ENCODE measurements at places on chromosomes 11 and 22.

GRCh38 chr11:69465236-69466000 lies 16.0 kb upstream of the LINC01488 start:
- DNase-seq, result no peak

GRCh38 chr22:27725661-27726060 lies 75.9 kb downstream of the MN1 start:
- DNase-seq, result no peak

DNA sequence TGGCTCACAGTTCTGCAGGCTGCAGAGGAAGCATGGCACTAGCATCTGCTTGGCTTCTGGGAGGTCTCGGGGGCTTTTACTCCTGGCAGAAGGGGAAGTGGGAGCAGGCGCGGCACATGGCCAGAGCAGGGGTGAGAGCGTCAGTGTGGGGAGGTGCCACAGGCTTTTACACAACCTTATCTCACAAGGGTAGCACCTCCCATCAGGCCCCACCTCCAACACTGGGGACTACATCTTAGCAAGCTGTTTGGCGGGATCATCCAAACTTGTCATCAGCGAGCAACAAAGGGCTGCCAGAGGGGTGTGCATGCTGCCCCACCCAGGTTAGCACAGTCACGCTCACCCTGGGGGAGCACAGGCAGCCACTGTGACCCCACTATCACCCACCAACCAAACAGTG lies 18.9 kb upstream of the YPEL1 start:
- peak; percentile 58 for DNase-seq

DNA sequence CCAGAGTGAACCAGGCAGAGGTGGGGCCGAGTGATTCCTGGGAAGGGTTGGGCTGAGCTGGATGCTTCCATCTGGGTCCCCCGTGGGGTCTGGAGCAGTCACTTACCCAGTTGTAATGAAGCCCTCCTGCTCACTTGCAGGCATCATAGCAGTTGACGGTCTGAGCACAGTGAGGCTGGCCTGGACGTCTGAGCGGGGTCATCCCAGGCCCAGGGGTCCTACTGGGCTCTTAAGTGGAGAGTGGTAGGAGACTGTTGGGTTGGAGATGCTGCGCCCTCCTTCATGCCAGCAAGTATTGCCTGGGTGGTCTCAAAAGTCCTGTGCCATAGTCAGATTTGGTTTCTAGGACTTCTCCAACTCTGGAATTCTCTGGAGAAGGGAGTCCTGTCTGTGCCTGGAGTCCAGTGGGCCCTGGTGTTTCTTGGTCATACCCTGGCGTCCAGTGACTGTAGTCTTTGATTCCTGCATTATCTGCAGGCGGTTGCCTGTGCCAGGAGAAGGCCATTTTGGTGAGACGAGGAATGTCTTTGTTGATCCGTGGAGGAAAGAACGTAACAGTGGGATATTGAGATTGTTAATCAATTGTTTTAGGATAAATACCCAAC lies 82.3 kb downstream of the TBC1D22A start:
- DNase-seq, result no peak

DNA sequence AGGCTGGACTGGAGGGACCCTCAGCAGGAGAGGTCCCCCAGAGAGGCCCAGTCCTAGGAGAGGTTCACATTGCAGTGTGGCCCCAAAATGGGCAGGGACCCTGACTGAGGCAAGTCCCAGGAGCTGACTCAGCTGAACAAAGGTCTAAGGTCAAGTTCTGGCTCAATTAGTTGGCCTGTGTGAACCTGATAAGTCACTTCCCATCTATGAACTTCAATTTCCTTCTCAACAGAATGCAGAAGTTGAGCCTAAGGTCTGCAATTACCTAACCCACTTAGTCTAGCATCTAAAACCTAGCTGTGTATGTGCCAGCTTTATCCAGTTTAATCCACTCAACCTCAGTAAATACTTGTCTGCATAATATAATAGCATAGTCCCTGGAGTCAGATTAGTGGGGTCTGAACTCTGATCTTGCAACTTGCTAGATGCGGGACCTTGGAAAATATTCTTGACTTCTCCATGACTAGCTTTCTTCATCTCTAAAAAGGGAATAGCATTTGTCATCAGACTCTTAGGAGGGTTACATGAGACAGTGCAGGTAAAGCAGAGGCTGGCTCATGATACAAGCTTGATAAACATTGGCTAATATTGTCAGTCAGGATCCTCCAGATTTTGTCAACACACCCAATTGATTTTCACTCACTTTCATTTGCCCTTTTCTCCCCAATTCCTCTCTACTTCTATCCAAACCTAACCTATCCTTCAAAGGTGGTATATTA lies 465.5 kb downstream of the INSC start:
- no peak for DNase-seq

DNA sequence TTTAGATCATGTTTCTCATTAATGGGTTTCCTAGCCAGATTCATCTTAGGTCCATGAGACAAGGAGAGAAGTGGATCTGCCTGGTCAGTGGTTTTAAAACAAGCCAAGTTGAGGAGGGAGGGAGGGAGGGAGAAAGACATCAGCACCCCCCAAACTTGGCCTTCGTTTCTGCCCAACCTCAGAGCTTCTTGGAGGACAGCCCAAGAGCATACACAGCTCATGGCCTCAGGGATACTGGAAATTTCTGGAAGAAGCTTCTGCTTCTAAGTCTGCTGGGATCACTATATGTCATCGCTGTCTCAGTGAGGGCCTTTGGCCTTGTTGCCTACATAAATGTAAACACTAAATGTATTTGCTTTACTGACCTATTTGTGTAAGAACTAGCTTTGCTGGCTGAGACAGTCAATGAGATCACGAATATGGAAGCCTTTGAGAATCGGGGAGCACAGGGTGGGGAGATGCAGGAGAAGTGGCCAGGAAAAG lies 375.1 kb downstream of the BUD13 start:
- DNase-seq, result no peak

GRCh38 chr11:5291207-5291838 lies 10.4 kb downstream of the OR51B4 start:
- no peak for DNase-seq

GRCh38 chr11:46444305-46444704 lies 52.7 kb upstream of the CHRM4 start:
- DNase-seq, result no peak

DNA sequence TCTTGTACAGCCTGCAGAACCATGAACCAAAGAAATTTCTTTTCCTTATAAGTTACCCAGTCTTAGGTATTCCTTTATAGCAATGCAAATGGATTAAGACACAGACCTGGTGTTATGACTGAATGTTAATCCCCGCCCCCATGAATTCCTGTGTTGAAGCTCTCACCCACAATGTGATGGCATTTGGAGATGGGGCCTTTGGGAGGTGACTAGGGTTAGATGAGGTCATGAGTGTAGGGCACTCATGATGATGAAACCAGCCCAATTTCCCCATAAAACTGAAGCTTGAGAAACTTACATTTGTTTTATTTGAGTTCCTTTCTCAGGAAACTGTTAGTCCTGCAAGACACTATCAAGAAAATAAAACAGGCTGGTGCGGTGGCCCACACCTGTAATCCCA lies 115.8 kb upstream of the THY1 start:
- DNase-seq, result no peak

- DNase-seq, result no peak
Observed at GRCh38 chr22:41739576-41739975, 40.3 kb downstream of the MEI1 start.

GRCh38 chr11:131089727-131090245 lies 173.5 kb upstream of the SNX19 start:
- peak; percentile 46 for DNase-seq

GRCh38 chr22:33920927-33921524 lies 750 bp upstream of the LARGE1 start:
- DNase-seq, result peak; percentile 99

DNA sequence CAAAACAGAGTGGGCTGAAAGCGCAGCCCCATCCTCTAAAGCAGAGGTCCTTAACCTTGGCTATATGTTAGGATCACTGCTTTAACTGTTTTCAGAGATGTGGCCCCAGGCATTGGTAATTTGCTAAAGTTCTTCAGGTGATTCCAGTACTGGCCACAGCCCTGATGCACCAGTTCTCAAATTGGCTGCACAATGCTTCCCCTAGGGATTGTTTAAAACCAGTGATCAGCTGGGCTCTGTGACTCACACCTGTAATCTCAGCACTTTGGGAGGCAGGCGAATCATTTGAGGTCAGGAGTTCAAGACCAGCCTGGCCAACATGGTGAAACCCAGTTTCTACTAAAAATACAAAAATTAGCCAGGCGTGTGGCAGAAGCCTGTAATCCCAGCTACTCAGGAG lies 8.4 kb upstream of the IRAG1 start:
- no peak for DNase-seq

DNA sequence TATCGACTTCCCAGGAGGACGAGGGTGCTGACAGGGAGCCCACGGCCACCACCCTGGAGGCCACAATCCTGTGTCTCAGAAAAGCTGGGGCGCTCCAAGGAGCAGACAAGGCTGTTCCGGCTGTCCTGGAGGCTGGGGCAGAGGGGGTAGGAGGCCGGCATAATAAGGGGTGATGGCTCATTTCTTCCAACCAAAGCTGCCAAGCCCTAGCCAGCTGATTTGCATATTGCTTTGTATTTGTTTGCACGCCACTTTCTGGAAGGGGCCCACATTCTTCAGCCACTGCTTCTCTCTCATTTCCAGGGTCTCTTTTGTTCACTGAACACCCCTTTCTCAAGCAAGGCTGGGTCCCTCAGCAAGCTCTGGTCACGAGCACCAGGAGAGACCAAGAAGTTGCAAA lies 4.7 kb downstream of the PDE2A start:
- DNase-seq, result peak; percentile 58

DNA sequence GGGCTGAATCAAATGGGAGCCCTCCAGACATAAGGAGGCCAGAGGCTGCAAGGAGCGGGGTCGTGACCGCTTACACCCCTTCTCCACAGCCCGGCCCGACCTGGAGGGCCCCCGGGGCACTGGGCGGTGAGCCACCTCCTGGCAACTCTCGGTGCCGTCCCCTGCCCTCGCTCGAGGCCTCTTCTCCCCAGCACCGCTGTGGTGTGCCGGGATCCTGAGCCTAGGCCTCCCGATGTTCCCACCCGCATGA lies 432 bp upstream of the GP1BB start:
- no peak for DNase-seq
